Natural killer cell (primary cell): ENCODE measurements at places on chromosomes 4 and X. TPM values are rescaled to one million over a fixed set of nuclear protein-coding genes. Genes with fewer than 3 reads are reported as not detected.

DNA sequence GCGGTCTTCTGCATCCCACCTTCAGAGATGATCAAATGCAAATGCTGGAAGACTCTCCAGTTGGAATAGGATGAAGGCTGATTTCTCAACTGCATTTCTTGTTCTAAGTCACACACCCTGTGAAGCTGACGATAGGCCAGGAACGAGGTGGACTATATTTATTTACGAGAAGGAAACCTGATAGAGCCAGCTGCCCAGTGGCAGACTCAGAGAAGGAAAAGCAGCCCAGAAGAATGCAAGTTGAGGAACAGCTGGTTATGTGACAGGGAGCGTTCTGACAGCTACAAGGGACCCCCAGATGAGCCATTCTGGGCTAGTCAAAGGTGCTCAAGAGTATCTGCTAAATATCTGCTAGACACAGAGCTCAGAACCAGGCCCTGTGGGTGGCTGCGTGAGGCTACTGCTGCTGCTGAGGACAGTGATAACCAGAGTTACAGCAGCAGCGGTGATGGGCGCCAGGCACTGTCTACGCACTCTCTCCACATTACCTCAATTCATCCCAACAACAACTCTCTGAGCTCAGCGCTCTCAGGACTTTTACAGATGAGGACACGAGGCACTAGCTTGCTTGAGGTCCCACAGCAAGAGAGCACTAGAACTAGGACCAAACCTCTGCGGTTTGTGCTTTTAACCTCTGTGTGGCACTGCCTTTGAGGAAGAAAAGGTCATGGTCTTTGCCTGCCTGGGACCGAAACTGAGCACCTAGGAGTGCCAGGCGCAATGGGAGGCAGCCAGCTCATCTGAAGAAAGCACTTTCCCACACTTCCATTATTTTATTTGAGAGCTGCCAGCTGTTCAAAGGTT is 69.0 kb downstream of the GATB start:
- no peak for DNase-seq

- DNase-seq: no peak
These were observed 107.8 kb downstream of the GATB start for GRCh38 chr4:151652841-151653547.

DNA sequence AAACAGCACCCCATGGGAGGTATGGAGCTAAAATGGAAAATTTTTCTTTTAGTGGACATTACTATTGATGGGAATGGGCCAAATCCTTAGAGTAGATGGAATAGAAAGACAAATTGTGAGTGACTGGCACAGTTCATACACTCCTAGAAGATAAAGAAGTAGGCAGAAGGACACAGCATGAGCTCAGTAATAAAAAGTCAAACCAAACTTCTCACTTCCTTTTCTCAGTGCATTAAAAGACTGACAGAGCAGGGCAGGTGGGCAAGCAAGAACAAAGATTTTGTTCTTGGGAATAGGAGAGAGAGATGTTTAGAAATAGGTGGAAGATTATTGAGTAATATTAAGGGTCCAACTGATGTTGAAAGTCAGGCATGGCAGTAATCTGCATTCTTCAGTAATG is 132.5 kb downstream of the ATP10D start:
- no peak for DNase-seq

GRCh38 chrX:100636321-100636991 is at the start of gene TSPAN6:
Gene TSPAN6 (minus strand): TSS chrX:100636806. CDS start chrX:100636694, 112 bp downstream.
- no peak for DNase-seq

Gene FOXO4
- 51.2 TPM for total RNA-seq

Gene MAGEA4
- total RNA-seq: not detected
